ENCODE measurements at places on chromosomes 7 and 10.

GRCh38 chr7:25642849-25643248, 414.6 kb upstream of the NPVF start:
- no peak for DNase-seq

- DNase-seq, result no peak
These were observed 12.0 kb upstream of the CRHR2 start for GRCh38 chr7:30694218-30694745.

DNA sequence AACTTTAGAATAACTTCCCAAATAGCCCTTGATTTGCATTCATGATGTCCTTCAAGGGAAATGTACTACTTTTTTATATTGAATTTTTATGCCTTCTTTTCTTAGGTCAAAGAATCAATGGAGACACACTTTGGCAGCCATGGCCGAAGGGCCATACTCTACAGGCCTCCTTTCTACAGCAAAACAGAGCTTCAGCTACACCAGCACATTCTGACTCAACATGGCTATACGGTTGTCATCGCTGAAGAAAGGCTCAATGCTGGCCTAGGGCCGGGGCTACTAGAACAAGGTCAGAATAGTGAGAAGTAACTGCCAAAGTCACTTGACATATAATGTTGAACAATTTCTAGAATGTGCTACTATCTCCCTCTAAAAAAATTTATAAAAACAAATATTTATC, 27.0 kb downstream of the CPED1 start:
- DNase-seq, result no peak

GRCh38 chr10:29056729-29057128, 232.1 kb upstream of the LYZL1 start:
- no peak for DNase-seq

DNA sequence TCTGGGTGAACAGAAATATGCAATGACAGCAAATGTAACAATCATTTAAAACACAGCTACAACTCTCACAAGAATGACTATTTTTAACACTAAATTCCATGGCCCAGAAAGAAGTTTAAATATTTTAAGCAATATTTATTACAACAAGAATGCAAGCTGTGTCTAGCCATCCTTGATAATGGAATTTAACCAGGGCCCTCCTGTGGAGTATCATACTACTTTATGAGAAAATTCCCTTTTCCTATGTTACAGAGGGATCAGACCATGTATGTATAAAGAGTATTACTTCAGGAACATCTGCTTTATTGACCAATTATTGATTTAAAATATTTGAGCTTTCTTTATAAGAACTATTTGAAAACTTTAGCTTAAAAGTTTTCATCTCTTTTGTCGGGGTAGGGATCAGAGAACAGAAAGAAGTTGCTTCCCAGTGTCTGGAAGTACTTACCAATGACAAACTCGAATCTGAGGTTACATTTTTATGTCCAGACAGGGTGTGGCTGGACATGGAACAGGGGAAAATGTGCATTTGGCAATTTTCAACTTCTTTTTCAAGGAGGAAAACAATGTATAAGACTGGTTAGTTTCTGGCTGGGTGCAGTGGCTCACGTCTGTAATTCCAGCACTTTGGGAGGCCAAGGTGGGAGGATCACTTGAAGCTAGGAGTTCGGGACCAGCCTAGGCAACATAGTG, 48.3 kb upstream of the NRBF2 start:
- no peak for DNase-seq

- DNase-seq, result no peak
These were observed 3.1 kb downstream of the CD36 start for GRCh38 chr7:80641548-80641947.

DNA sequence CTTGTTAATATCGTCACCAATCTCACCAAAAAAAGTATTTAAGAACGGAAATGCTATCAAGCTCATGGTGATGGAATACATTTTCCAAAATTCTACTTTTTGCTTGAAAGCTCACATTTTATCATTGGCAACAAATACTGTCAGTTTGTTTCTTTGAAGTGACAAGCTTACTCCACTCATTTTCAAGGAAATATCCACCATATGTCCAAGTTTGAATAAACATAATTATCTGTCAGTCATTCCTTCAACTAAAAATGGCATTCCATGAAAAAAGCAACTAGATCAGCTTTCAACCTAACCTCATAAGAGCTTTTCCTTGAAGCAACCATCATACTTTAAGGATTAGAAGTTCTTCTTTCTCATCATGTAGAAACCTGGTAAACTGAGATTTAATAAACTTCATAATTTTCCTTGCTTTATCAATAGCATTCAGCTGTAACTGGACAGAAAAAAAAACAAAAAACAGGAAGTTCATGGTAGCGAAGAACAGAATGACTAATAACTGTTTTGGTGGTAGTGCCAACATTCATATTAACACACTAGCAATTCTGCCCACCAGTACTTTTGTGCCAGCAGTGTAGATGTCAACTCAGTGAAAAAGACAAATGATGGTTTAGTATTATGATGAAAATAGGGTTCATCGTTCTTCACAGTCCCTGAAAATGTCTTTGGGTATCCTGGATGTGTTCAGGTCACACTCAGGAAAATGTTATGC, 764.9 kb downstream of the GRM8 start:
- no peak for DNase-seq

All from esophagus squamous epithelium (tissue), 5 donors.